Renal cortex interstitium (tissue), 15 donors: ENCODE measurements at places on chromosomes 13 and 19.

GRCh38 chr19:44003461-44004009 lies 778 bp downstream of the ZNF230 start:
- DNase-seq = no peak

DNA sequence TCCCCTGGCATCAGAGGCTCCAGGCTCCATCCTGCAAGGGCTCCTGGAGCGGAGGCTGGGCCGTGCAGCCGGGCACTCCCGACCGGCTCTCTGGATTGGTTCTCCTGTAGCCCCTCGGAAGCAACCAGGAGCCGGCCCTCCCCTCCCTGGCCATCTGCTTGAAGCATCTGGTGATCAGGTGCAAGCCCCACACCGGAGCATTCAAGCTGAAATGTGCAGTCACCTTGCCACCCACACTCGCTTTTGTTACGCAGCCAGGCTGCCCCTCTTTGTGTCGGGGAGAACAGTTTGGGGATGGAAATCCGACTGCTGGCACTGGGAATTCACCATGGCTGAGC lies 258.8 kb downstream of the ZNF536 start:
- no peak for DNase-seq

- DNase-seq = no peak
These were observed 37.7 kb downstream of the USP12 start for GRCh38 chr13:27133889-27134288.

GRCh38 chr13:98313922-98314292 lies 136.8 kb upstream of the RNF113B start:
- DNase-seq = no peak

DNA sequence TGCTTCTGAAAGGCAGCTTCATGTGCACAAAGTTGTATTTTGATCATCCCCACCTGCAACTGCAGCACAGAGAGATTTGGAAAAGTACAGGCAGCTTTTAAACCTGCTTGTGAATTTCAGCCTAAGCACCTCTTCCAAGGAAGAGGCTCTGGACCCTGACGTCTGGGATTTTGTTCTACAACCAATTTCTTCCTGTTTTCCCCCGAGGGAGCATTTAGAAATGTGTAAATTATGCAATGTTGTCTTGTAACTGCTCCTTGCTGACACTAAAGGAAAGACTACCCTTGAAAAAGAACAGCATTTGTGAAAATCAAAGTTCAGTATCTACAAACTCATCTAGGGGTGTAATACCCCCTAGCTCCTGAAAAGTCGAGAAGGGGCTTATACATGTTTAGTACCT lies 15.4 kb downstream of the MED26 start:
- DNase-seq = no peak

DNA sequence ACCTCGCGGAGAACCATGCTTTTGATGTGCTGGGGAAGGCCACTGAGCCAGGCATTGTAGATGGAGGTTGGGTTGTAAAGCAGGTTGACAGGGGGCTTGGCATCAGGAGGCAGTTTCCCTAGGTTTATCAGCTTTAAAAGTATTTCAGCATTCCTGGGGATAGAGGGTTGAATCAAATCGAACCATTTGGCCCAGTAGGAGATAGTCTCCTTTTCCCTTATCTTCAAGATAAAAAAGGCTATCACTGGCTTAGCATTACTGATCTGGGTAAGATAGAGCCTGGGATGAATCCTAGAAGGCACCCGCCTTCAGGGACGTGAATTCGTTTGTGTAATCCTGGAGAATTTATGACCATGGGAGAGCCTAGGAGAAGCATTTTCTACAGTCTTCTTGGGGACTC lies 30.6 kb downstream of the SLC6A16 start:
- DNase-seq = no peak

DNA sequence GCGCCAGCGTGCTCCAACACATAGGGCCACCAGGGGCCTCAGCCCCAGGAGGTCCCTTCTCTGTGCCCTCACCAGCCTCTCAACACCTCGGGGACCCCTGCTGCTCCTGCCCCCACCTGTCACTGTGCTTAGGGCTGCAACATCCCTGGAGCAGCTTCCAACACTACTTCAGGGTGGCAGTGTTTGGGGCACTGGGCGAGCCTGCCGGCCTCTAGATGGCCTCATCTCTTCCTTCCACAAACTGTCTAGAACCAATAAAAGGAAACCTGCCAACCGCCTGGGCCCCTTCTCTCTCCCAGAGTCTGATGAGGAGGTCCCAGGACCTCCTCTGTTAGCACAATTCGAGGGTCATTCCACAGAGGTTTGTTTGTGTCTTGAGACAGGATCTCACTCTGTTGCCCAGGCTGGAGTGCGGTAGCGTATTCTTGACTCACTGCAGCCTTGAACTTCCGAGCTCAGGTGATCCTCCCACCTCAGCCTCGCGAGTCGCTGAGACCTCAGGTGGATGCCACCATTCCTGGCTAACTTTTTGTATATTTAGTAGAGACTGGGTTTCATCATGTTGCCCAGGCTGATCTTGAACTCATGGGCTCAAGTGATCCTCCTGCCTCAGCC lies 10.1 kb upstream of the SHD start:
- no peak for DNase-seq

- DNase-seq = no peak
These were observed 116.8 kb upstream of the CACNA1A start for GRCh38 chr19:13622766-13623715.

- no peak for DNase-seq
These were observed 556.8 kb upstream of the ARGLU1 start for GRCh38 chr13:107124730-107125129.

DNA sequence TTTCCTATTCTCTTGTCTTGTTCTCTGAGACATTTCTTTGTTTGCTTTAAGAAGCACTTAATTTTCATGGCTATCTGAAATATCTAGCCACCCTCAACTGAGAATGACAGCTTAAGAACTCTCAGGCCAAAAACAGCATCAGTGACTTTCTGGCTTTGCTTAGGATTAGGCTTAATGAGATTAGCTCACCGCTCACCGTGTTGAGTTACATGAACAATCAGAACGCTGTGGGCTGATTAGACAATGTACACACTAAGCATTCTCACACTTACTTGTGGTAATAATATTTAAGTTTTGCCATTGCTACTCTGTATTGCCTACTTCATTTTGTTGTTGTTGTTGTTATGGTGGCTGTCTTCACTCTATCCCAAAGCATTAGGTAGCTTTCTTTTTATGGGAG lies 1283.6 kb downstream of the UQCRFS1 start:
- DNase-seq = no peak

GRCh38 chr13:99275093-99275469 lies 16.9 kb upstream of the GPR18 start:
- no peak for DNase-seq

- no peak for DNase-seq
These were observed 12.1 kb downstream of the IGFL1 start for GRCh38 chr19:46241626-46242025.

GRCh38 chr13:111241006-111241755 lies 79.3 kb upstream of the TEX29 start:
- no peak for DNase-seq

- DNase-seq = no peak
These were observed 18.5 kb downstream of the PTPRS start for GRCh38 chr19:5321851-5322681.

- no peak for DNase-seq
These were observed 5.7 kb upstream of the CDC42EP5 start for GRCh38 chr19:54478677-54479266.

- DNase-seq = no peak
These were observed 91.0 kb upstream of the RAP2A start for GRCh38 chr13:97342936-97343335.

- no peak for DNase-seq
These were observed 4.9 kb upstream of the HSPH1 start for GRCh38 chr13:31166591-31166990.

GRCh38 chr13:101555610-101556009 lies 103.1 kb downstream of the ITGBL1 start:
- DNase-seq = no peak

DNA sequence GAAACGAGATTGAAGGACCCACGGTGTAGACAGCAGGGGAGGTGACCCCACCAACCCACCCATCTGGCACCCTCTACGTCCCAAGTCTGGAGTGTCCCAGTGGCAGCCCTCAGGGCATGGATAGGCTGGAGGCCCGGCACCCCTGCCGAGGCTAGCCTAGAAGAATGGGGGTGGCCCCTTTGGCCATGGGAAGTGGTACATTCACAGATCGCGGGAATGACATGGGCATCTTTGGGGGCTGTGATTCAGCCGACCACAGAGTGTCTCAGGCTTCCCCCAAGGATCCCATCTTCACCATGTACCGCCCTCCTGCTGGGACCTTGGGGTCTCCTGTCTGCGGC lies 11.3 kb upstream of the MKNK2 start:
- no peak for DNase-seq

DNA sequence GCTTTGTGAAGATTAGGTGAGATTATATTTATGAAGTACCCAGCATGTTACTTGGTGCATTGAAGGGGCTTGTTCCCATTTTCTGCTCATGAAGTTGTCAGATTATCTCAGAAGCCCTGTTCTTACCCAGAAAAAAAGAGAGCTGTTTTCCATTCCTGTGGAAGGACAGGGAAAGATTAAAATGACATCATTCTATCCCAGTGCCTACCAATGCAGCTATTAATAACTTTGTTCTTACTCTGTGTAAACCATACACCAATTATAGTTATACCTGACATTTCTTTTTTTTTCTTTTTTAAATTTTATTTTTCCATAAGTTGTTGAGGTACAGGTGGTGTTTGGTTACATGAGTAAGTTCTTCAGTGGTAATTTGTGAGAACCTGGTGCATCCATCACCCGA lies 18.6 kb downstream of the ZNF507 start:
- no peak for DNase-seq

DNA sequence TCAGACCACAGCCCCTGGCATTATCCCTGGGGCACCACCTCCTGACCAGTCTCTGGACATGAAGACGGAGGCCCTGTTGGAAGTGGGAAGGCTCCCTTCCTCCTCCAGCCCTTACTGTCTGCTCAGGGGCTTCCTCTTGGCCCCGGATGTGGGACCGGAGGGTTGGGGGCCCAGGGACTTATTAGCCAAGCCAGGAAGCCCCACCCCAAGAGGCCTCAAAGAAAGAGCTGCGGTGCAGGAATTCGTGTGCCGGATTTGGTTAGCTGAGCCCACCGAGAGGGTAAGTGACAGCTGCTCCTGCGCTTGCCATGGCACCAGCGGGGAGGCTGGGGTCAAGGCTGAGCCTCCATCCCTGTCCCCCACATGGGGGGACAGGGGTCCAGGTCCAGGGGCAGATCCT lies at the start of gene RETN:
Gene RETN (plus strand): TSS at position 208 of the 400 bp plus-strand sequence. CDS start 278 bp downstream, outside the sequence.
- DNase-seq = no peak

DNA sequence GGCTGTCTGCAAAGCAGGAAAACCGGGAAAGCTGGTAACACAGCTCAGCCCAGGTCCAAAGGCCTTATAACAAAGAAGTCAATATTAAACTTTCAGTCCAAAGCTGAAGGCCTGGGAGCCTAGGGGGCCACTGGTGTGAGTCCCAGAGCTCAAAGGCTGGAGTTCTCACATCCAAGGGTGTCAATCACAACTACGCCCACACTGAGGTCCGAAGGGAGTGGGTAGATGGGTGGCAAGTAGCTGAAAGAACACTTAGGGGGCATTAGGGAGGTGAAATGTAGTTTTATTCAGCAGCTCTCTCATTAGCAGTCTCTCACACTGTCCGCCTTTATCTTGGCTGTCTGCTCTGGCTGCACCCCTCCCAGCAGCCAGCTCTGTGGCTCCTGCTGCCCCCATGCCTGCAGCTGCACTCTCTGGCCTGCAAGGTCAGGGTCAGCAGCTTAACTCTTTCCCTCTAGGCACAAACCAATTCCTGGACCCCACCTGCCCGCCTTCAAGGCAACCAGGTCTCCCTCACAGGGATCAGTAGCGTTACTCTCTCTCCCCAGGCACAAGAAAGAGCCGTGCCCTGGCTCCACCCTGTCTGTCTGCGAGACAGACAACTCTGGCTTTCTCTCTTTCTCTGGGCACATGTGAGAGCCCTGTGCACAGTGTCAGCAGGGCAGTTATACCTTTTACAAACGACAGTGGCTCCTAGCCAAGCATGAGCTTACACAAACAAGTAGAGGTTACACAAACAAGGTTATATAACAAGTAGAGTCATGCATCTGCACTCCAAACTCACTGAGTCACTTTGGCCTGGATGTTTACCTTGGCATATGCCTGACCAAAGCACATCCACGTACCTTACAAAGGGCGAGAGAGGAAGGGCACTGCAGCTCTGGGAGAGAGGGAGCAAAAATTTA lies 249.4 kb upstream of the PCDH20 start:
- no peak for DNase-seq

GRCh38 chr13:114149774-114150740 lies 17.6 kb upstream of the RASA3 start:
- DNase-seq = no peak

DNA sequence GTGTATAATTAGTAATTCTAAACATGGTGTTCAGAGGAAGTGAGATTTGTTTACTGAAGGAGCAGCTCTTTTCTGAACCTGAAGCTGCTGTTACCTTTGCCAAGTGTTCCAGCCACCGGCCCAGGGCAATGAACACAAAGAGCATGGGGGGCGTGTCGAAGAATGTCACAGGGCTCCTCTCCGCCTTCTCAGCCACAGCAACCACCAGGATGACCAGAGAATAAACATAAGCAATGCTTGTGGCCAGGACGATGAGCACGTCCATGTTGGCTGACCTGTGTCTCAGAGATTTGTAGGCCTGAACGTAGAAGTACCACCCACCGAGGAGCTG lies 53.1 kb downstream of the ATP7B start:
- DNase-seq = no peak

DNA sequence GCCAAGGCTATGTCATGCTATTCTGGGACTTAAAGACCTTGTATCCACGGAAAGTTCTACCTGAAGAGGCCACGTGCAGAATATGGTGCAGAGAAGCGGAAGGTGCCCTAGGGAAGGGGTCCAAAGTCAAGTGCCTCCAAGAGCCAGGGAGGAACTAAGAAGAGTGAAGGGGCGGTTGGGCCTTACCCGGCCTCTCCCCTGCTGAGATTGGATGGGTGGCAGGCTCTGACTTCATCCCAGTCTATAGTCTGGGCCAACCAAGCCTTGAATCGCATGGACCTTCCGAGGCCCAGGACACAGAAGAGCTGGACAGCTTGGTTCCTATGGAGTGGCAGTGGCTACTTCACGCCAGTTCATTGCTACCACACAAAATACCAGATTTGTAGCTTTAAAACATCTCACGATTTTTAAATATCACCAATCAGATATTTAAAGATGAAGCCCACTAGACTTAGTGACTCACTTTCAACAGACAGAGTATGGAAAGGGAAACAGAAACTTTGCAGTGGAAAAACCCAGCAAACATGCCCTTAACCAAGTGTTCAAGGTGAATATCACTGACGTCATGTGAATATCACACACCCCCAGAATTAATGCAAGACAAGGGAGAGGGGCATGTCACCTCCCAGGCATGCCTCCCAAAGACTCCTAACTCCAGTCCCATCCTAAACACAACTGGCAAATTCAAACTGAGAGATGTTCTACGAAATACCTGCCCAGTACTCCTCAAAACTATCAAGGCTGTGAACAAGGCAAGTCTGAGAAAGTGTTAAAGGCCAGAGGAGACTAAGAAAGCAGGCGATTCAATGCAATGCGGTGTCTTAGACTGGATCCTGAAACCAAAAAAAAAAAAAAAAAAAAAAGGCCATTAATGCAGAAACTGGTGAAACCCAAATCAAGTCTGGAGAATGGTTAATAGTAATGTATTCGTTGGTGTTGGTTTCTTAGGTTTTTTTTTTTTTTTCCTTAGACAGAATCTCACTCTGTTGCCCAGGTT lies 10.2 kb downstream of the C19orf12 start:
- DNase-seq = no peak
